ENCODE measurements at places on chromosomes 16 and 17.

- no peak for DNase-seq
Observed at GRCh38 chr17:82915757-82916027, 75.9 kb upstream of the ZNF750 start.

- no peak for DNase-seq
Observed at GRCh38 chr17:27743281-27743885, 56.9 kb downstream of the NOS2 start.

GRCh38 chr17:6126768-6127167, 56.6 kb downstream of the WSCD1 start:
- DNase-seq: no peak

DNA sequence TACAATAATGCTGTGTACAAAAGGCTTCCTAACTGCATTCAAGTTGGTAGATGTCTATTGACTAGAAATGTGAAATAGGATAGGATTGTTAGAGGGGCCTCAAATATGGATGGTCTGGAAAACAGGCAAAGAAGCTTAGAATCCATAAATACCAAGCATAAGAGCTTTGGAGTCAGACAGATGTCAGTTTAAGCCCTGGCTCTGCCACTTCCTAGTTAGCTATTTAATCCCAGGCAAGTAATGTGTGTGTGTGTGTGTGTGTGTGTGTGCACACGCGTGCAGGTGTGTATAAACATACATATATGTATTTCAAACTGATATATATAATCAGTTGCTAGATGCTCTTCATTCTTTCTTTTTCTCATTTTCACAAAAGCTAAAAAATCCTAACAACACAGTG, 66.7 kb downstream of the MMD start:
- DNase-seq: no peak

DNA sequence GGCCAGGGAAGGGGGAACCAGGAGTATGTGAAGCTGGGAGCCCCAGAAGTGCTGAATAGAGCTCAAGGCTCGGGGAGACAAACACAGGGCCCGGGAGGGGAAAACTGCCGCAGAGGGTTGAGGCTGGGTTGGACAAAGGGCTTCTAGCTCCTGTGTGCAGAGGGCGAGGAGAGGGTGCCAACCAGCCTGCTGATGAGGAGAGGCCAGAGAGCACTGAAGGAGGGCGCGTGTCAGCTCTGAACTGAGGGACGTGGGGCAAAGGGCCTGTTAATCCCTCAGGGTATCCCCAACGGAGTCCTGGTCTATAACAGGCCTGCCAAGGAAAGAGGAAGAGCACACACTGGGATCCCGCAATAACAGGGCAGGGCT, 151.3 kb downstream of the C16orf78 start:
- DNase-seq: no peak

- no peak for DNase-seq
Observed at GRCh38 chr16:79337906-79338305, 262.6 kb downstream of the MAF start.

DNA sequence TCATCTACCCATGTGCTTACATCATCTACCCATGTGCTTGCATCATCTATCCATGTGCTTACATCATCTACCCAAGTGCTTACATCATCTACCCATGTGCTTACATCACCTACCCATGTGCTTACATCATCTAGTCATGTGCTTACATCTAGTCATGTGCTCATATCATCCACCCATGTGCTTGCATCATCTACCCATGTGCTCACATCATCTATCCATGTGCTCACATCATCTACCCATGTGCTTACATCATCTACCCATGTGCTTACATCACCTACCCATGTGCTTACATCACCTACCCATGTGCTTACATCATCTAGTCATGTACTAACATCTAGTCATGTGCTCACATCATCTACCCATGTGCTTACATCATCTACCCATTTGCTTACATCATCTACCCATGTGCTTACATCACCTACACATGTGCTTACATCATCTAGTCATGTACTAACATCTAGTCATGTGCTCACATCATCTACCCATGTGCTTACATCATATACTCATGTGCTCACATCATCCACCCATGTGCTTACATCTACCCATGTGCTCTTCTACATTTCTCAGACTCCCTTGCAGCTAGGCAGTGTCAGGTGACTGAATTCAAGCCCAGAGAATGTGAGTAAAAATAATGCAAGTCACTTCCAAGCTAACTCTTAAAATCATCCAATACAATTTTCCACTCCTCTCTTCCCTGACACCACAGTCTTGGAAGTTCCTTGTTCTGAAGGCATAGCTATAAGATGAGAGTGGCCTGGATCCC, 196.8 kb downstream of the CBLN1 start:
- DNase-seq: no peak

DNA sequence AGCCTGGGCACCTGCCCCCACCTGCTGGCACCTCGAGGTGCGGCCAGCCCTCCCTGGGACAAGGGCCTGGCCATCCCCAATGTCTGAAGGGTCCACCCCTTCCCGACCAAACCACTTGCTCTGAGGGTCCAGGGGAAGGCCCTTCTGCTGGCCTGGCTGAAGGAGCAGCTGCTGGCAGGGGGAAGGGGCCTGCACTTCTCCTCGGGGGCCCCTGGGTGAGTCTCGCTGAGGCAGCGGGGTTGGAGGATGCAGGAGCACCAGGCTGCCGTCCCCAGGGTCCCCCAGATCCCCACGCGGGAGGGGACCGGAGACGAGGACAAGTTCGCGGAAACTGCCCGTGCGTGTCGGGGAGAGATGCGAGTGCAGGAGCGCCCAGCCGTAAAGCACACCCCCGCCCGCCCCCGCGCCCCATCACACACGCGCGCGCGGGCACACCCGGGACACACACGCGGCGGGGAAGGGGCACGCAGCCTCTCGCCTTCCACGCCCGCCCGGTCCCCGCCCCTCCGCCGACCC, 725 bp upstream of the CACNA1H start:
- DNase-seq: peak; percentile 28

GRCh38 chr17:3802461-3803307, 1.7 kb upstream of the ITGAE start:
- no peak for DNase-seq

DNA sequence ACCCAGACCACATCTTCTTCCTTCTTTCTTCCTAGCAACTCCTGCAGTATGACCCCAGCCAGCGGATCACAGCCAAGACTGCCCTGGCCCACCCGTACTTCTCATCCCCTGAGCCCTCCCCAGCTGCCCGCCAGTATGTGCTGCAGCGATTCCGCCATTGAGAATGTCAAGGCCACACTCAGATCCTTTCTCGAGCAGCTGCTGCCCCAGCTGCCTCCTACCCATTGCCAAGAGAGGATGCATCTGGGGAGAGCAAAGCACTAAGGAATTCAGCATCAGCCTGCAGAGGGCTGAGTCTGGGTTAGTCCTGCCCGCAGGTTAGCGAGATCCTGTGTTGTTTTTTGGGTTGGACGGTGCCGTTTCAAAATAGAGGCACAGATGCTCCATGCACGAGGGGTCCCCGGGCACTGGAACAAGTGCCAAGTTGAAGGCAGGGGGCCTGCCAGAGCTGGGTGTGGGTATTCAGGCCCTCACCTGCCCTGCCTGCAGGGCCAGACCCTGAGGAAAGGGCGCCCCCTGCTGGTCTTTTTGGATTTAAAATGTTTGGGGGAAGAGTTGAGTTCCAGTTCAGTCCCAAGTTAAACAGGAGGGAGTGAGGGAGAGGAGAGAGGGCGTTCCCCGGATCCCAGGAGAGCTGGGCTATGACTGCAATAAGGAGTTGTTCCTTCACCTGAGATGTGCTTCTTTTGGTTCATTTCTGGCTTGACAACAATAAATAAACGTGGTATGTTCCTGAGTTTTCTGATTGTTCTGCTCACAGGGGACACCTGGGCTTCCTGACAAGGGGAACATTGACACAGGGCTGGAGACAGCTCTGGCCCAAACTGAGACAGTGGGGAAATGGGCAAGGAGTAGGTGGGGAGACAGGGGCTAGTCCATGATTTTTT, 4.9 kb downstream of the CDK3 start:
- DNase-seq: peak; percentile 82

DNA sequence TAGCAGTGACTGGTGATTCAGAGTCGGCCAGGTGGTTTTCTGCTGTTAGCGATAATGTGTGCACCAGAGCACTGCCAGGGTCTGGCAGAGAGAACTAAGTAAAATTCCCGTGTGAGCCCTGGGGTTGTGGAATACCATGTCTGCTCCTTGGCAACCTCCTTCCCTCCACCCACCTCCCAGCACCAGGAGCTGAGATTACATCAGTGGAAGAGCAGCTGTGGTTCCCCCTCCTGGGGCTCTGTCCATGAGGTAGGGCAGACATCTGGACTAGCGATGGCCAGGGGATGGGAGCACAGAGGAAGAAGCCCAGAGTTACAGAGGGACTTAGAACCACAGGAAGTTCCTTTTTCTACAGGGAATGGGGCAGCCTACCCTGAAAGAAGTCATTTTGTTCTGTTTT, 15.8 kb downstream of the CLEC10A start:
- DNase-seq: no peak

GRCh38 chr17:18217412-18218015, 7.9 kb upstream of the LLGL1 start:
- DNase-seq: peak; percentile 78

DNA sequence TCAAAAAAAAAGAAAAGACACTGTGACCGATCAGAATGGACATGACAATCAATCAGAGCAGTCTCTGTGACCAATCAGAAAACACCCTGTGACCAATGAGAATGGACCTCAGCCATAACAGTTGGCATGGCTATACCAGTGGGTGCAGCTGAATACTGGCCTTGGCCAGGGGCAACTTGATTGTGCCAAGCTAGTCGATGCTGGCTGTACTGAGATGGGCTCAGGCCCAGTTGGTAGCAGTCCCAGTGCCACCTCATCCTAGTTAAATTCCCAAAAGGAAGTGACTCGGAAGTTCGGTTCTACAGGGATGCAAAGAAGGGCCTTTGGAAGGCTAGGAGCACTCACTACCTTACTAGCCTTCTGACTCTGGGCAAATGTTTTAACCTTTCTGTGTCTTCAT, 37.2 kb upstream of the BCO1 start:
- DNase-seq: no peak

GRCh38 chr17:81400996-81401722, 5.9 kb downstream of the BAHCC1 start:
- no peak for DNase-seq

DNA sequence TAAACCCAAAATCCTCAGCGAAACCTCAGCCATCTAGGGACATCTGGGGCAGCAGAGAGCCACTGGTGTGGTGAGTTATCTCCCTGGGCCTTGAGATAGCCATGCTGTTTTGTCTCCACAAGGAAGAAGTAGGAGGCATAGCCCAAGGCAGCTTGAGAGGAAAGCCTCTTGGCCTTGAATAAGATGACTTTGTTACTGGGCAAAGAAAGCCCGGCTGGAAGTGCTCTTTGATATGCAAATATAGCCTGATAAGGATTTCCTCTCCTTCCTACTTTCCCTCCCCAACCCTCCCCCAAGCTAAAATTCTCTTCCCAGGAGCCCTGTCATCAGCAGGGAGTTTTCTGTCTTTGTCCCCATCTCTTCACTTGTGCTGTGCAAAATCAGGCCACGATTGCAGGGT, 694.4 kb downstream of the MAF start:
- DNase-seq: no peak

GRCh38 chr16:21524068-21524751, 75.2 kb upstream of the METTL9 start:
- no peak for DNase-seq
